ENCODE measurements at places on chromosomes 16 and 17.

DNA sequence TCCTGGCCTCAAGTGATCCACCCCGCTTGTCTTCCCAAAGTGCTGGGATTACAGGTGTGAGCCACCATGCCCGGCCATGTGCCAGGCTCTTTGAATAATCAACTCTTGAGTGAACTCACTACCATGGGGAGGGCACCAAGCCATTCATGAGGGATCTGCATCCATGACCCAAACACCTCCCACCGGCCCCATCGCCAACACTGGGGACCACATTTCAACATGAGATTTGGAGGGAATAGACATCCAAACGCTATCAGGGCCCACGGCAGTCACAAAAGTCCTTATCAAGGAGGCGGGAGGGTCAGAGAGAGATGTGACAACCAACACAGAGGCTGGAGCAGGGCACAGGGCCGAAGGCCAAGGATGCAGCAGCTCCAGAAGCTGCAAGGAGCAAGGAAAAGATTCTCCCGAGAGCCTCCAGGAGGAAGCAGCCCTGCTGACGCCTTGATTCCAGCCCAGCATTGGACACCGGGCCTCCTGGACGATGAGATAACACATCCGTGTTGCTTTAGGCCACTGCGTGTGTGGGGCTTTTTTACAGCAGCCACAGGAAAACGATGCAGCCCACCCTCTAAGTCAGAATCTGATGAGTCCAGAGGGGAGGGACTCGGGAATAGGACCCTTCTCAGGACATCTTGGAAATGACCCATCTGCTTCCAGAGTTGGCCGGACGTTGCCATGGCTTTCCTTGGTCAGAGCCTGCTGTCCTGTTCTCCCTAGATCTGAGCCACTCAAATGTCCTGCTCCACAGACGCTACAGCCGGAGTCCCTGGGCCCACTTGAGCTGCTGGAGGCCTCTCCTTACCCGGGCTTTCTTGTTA is 47.3 kb upstream of the CMIP start:
- no peak for DNase-seq

DNA sequence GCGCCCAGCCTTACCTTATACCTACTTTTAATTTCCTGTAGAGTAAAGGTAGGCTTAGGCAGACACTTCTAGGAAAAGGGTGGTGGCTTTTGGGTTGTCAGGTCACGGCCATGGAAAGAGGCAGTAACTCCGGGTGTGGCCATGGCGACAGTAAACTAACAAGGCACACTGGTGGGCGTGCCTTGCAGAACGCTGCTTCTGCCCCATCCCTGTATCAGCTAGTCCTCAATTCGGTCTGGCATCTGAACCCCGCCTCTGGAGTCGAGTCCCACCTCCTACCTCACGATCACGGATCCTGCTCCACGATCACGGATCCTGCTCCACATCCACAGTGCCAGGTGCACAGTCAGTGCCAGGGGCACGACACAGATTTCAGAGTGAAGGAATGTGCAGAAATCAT is 5.6 kb downstream of the ADCY9 start:
- no peak for DNase-seq

DNA sequence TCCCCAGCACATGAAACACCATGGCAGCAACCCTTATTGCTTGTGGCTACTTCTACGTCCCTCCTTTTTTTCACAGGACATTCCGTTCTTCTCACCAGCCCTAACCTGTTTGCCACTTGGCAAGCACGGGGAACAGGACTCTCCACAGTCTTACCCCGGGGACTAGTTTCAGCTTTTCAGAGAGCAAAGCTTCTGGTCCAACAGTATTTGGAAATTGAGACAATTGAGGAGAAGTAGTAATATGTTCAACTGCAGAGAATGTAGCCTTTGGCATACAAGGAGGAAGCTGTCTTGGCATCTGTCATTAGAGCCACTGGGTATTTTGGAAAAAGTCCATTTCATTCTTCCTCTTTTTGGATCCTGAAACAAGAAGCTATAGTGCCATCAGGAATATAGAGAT is 65.7 kb downstream of the MAP2K6 start:
- DNase-seq, result peak; percentile 8

DNA sequence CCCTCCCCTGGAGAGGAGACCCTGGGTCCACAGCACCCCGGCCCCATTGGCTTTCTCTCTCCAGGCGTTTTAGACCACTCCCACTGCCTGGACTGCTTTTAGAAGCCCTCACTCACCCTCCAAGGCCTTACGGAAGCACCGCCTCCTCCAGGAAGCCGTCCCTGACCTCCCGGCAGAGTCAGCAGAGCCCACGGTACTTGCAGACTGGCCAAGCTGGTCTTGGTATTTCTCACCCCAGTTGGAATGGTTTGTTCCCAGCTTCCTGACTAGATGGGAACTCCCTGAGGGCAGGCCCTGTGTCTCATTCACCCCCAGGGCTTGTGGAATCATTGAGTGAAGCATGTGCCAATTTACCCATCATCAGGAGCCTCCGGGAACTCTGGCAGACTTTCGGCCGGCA is 9.2 kb downstream of the SCGB1C2 start:
- no peak for DNase-seq

DNA sequence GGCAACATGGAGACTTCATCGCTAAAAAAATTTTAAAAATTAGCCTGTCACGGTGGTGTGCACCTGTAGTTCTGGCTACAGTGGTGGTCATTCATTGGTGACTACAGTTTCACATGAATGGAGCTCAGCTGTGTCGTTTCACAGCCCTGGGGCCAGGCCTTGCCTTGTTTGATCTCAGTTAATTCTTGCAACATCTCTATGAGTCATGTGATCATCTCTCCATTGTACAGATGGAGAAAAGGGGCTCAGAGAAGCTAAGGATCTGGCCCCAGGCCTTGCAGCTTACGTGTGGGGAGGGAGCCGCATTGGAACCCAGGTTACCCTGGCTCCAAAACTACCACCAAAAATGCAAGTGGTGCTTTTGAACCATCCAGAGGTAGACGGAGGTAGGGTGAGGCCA is 49.4 kb downstream of the GDE1 start:
- no peak for DNase-seq
